NCI-H446 (cell line): ENCODE measurements at places on chromosomes 5 and 9.
A peak's percentile ranks its signal among the peaks of the same experiment; 100 is the strongest.

GRCh38 chr5:143913008-143913752 lies 101.2 kb downstream of the HMHB1 start:
- no peak for DNase-seq

- no peak for DNase-seq
These were observed 37.0 kb downstream of the HACD4 start for GRCh38 chr9:20994486-20994885.

- DNase-seq: peak; percentile 94
These were observed 60.1 kb upstream of the ZNF608 start for GRCh38 chr5:124806373-124807077.

DNA sequence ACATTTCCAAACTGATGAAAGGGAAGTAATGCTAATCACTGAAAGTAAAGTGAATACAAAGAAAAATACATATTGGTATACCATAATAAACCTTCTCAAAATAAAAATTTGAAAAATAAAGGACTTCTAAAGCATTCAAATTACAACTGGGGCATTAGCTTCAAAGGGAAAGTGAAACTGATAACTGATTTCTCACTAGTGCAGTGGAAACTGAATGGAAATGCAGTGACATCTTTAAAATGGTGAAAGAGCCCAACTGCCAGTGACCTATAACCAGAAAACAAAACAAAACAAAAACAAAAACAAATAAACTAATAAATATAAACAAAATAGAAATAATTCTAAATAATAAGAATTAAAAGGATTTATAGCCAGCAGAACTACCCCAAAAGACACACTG lies 297.5 kb upstream of the GRIN3A start:
- DNase-seq: no peak

- DNase-seq: no peak
These were observed 8.7 kb downstream of the RHOBTB3 start for GRCh38 chr5:95739857-95740256.

DNA sequence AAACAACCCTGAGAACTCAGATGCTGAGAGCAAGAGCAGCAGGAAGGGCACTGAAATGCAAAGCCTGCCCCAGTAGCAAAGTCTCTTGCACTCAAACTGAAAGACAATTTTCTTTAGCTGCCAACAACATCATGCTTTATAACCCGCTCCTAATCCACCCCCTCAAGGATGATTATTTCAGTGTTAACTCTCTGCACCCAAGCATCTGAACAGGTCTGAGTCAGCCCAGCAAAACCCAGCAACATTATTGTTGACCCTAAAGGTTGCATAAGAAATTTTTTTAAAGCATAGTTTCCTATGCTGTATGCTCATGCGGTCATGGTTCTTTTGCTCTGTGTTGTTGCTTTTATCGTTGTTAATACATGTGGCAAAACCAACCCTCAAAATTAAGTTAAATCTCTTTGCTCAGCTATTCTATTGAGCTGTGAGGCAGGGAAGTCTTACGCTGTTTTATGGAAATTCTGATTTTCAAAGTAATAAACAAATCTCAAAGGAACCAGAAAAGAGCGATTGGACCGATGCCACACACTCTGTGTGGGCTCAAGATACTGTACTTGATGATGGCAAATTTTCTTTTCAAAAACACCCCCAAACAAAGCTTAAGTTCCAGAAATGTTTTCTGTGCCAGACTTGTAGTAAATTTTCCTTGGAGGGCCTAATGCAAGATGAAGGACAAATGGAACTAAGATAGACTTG lies 440.6 kb upstream of the MPDZ start:
- DNase-seq: no peak

DNA sequence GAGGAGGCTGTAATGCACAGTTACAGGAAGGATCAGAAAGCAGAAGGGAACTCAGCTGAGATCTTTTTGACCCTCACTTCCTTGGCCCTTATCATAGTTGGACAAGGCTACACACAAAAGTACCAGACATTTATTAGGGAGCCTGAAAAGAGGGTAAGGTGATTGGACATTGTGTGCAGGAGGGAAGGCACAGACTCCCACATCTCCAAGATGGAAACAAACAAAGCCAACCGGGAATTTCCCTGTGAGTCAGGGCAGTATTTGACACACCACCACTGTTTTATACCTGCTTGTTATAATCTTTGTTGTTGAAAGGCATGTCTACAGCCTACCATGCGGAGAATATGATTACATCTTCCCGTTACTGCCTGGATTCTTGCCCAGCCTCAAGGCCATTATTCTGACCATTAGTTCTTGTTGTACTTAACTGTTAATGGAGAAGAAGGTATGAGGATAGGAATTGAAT lies 3.0 kb upstream of the CCNG1 start:
- DNase-seq: no peak

DNA sequence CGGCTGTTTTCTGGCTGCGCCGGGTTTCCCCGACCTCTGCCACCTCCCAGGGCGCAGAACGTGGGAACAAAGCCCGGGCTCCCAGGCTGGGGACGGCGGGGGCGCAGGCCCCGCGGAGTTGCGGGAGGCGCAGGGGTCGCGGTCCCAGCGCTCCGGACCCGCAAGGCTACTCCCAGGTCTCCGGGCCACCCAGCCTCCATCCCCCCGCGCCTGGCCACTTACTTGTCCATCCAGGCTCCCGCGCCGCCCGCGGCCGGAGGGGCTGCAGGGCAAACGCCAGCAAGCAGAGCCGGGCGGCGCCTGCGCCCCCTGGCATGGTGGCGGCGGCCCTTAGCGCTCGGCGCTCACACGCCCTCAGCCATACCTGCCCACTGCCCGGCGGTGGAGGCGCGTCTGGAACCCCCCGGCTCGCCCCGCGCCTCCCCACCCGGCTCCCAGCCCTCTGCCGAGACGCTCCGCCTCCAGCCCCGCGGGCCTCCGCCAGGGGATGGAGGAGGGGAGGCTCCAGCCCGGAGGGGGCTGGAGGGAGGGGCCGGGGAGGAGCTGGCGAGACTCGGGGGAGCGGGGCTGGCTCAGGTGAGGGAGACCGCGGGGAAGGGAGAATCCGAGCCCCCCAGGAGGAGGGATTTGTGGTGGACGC lies at the start of gene ADAM19:
Gene ADAM19, minus strand, starts transcription at position 395 of the 640 bp plus-strand sequence. Its CDS starts 79 bp downstream, at position 316.
- DNase-seq: peak; percentile 54

DNA sequence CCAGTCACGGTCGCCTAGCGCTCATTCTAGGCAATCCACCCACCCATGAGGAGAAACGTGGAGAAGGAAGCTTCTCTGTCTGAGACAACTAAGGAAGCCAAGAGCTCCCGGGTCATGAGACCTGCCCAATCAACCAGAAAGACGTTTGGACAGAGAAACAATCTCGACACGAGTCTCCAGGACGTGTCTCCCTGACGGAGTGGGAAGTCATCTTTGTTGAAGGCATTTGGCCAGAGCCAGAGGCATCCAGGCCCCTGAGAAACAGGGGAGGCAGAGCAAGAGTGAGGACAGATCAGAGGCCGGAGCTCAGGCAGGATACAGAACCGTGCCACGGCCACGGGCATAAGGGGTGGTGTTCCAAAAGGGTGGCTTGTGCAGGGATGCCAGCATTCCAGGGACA lies 479.0 kb downstream of the SPATA31A7 start:
- no peak for DNase-seq

DNA sequence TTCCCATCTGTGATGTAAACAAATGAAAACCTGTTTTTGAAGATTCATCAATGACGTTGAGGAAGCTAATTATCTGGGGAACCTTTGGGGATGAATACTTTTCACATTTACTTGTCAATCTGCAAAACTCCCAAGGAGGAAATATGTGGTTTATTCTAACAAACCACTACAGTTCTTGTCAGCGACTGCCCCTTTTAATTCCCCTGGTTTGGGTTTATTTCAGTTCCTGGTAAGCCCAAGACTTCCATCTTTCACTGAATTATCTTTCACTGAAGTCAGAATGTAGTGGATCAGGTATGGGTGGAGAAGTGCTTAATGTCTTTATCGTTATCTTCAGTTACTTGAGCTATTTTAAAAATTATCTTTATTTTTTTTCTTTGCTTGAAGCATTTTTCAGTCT lies 40.2 kb downstream of the TLR4 start:
- DNase-seq: no peak

DNA sequence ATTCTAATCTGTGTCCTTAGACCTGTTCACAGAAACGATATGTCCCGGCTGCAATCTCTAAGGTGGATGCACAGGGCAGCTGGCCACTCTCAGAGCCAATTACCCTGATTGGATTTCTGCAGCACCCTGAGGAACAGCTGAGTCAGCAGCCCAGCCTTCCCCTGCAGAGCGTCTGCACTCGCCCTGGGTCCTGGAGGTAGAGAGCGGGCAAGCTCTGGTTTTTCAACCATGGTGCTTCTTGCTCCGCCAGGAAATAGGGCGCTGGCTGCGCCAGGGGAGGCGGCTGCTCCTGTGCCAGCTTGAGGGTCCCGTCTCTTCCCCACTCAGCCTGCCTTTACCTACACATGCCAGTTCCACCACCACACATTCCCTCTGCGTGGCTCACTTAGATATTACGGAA lies 19.2 kb downstream of the NDUFS6 start:
- DNase-seq: no peak

DNA sequence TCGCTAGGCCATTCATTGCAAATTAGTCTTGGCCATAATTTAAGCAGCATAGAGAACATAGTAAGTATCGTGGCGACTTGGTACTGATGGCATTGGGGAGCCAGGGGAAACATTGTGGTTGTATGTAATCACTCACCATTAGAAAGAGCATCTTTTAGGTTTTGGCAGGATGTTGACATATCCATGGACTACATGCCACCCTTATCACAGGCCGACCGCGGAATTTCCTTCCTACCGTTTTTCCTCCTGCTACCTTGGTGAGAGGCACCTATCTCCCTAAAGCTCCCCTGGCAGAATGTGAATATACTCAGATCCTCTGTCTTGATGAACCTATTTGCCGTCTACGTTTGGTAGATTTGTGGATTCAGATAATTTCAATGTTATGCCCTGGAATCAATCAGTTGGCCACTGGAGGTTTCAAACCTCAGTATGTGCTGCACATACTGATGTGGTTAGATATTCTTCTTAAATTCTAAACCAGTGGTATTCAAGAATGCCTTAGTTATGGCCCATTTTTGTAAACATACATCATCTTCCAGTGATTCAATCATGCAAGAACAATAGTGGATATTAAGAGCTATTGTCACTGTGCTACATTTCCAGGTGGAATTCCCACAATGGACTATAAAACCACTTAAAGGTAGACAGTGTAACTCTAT lies 271.0 kb upstream of the HAPLN1 start:
- no peak for DNase-seq

DNA sequence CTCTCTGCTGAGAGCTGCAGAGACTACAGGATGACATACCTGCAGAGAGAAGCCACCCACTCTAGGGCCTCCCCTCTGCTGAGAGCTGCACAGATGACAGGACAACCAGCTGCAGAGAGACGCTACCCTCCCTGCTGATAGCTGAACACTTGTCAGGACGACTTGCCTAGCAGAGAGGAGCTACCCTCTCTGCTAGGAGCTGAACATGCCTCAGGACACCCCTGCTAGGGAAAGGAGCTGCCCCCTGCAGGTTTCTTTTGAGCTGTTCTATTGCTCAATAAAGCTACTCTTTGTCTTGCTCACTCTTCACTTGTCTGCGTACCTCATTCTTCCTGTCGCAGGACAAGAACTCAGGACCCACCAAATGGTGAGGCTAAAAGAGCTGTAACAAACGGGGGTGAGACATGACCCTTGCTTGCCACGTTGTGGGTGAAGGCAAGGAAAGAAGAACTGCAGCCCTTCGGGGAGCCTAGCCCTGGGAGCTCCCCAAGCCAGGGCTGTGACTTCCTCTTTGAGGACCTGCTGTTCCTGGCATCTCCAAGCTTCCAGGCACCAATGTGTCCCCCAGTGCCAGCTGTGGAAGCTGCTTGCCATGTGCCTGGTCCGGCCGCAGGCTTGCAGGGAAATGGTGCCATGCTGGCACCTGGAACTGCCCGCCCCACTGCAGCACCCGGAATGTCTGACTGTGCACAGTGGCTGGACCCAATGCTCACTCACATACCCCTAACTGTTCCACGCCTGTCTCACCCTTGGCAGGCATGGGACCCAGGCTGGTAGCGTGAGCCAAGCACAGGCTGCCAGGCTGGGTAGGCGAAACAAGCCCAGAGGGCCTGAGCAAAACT lies 5.1 kb upstream of the TESK1 start:
- no peak for DNase-seq

- peak; percentile 32 for DNase-seq
These were observed 4.8 kb downstream of the DNAJB5 start for GRCh38 chr9:34994260-34994899.

DNA sequence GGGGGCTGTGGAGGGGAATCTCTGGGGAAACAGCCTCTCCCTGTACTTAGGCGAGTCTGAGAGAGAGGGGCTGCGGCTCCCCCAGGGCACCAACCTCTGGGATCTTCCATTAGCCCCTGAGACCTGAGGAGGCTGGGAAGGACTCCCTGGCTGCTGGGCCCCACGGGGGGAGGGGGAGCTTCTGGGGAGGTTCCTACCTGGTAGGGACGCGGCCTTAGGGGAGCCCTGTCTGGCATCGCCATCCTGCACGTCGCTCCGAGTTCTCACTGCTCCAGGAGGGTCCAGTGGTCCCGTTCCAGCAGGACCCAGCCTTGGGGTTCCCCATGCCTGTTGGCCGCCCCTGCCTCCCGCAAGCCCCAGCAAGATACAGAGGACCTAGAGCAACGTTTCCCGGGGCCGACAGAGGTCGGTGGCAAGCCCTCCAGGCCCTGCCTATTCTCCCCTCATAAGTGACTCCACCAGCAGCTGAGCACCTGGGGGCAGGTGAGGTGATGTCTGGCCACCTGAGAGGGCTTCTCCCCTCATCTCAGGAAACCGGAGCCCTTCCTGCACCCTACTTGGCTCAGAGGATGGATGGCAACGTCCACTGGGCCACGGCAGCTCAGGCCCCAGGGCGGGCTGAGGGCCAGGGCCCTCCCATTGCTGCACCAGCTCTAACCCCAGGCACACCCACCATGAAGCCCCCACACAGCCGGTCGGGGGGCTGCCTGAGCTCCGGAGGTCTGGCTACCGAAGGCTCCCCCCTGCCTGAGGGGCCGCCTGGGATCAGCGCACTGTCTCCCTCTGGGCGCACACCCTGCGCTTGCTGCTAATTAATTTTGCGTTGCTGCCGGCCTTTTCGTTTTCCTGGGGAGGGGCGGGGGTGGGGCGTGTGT lies 22.5 kb downstream of the TPPP start:
- DNase-seq: no peak

GRCh38 chr5:2176581-2176980 lies 293.9 kb upstream of the IRX4 start:
- no peak for DNase-seq
